ENCODE measurements at places on chromosomes 2 and 18. TPM values are rescaled to one million over a fixed set of nuclear protein-coding genes. Genes with fewer than 3 reads are reported as not detected.
A peak's percentile ranks its signal among the peaks of the same experiment; 100 is the strongest.

GRCh38 chr2:239902749-239903201 is 122.4 kb downstream of the NDUFA10 start:
- DNase-seq = no peak

- DNase-seq = no peak
Measured at GRCh38 chr2:156756516-156756915, 320.3 kb downstream of the GPD2 start.

The UGT1A6 gene
- total RNA-seq = not detected

DNA sequence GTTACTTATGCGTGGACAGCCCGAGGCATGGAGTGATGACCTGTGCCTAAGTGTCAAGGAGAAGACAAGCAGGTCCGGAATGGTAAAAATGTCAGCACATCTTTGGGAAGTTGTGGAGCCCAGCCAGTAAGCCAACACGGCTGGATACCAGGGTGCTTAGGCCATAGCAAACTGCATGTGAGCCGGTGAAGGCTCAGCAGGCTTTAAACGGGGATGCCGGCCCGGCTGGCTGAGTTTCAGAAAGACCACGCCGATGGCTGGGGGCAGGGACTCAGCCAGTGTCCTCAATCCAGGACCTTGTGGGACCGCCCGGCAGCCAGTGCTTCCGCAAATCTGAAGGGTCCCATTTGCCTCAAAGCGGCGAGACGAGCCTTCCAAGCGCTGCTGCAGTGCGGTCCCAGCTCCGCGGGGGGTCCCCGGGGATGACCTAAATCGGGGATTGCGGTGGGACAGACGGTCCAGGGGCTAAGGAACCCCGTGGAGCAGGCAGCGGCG is 946 bp upstream of the AGAP1 start:
- DNase-seq = no peak

The TRPM8 gene
- not detected for total RNA-seq

- no peak for DNase-seq
Measured at GRCh38 chr2:133253793-133254192, 314.5 kb downstream of the NCKAP5 start.

DNA sequence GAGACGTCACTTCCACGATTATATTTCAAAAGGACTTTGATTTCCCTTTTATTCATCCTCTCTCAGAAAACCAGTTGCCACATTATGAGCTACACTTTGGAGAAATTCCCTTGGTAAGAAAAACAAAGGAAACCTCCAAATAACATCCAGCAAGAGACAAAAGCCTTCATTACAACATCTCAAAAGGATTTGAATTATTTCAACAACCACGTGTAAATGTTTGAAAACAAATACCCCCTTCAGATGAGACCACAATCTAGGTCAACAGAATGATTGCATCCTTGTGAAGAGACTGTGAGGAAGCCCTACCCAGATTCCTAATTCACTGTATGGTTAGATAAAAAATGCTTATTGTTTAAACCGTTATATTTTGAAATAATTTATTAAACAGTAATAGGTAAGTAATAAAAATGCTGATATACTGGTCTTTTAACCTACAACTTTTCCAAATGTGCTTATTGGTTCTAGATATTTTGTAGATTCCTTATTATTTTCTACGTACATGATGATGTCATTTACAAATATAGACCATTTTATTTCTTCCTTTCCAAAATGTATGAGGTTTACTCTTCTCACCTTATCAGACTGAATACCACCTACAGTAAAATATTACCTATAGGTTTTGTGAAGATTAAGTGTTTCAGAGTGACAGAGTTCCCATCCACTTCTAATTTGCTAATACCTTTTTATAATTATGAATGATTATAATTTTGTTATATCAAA is 922.7 kb upstream of the CHAC2 start:
- no peak for DNase-seq

DNA sequence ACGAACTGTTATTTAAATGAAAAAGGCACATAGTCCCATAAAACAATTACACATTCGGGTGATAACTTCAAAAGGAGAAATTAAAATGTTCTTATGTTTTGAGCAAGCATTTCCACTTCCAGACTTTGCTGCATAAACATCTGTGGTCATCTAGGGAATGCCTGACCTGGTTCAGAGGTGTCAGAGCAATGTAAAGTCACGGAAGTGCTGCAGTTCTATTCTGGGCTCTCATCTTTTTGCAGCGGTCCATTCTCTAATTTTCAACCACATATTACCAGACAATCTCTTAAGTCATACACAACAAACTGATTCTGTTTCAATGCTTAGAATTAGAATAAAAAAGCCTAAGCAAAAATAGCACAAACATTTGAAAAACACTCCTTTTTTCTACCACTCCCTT is 22.0 kb upstream of the PTH2R start:
- DNase-seq = no peak

The NRP2 gene
- total RNA-seq = 86.4 TPM

The RESP18 gene
- total RNA-seq = not detected

DNA sequence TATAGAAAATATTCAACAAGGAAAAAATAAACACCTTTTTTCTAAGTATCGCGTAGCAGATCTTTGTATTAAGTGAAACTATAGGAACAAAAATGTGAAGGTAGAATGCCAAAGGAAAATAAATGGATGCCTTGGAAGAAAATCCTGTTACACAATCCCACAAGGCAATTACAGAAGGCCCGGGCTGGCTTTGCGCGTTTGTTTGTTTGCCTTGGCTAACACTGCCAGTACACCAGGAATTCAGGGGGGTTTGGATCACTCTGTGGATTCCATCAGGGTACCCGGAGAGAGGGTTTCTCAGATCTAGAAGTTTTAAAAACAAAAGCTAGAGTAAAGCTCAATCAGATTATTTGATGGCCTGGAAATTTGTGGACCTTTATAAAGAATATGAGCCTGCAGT is 478.3 kb downstream of the FBXO15 start:
- DNase-seq = no peak

DNA sequence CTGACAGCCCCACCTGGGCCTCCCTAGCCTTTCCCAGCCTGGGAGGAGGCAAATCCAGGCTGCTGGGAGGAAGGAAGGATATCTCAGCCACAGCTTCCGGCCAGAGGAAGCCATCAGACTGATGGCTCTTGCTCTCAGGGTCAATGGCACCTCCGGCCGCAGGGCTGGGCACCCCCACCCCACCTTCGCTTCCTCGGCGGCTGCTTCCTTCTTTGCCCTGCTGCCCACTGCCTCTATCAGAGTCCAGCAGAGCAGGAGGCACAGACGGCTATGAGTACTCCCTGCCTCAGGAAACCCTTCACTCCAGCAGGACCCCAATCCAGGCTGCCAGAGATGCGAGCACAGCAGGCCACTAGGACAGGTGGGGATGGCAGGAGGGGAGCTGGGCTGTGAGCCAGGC is 3.3 kb downstream of the SEMA4C start:
- DNase-seq = no peak

The NEURL3 gene
- not detected for total RNA-seq

DNA sequence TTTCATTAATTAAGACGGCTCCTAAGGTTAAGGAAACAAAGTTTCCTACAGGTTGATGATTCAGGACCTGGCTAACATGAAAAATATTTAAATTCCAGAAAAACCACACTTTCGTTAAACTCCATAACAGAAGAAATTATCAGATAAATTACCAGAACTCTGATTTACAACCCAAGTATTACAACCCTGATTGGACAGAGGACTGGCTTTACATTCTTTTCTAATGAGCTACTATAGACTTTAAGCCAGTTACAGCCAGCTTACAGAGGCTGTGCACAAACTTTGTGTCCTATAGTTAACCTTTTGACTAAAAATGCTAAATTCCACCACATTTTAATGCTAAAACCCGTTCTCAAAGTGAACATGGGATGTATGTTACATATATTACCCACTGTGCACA is 458.6 kb downstream of the KCNJ3 start:
- no peak for DNase-seq

GRCh38 chr2:172462849-172463381 is 35.5 kb downstream of the ITGA6 start:
- no peak for DNase-seq

GRCh38 chr2:86315084-86315483 is 22.3 kb downstream of the REEP1 start:
- peak; percentile 41 for DNase-seq

DNA sequence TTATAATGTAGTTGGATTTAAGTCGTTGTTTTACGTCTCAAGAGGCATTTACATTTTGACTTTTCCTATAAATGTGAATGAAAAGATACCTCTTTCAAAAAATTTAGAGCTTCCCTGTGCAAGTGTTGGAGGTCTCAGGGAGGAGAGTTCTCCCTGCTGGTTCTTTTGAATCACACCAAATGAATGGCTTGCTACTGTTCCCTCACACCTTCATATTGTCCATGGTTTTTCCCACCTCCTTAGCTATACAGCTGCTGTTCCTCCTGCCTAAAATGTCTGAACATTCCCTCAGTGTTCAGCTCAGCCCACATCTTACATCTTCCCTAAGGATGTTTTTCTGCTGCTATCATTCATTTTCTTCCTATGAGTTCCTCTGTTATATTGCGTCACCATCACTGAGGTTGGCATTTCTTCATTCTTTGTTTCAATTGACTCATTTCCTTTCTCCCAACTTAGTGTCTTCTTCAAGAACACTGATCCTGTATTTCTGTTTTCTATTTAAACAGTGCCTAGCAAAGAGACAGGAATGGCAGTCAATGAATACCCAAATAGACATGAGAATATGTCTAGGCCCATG is 46.0 kb downstream of the COX7A2L start:
- DNase-seq = no peak

- DNase-seq = no peak
Measured at GRCh38 chr2:25726522-25726921, 53.1 kb upstream of the DTNB start.

GRCh38 chr2:46852598-46852997 is 63.0 kb downstream of the MCFD2 start:
- no peak for DNase-seq

DNA sequence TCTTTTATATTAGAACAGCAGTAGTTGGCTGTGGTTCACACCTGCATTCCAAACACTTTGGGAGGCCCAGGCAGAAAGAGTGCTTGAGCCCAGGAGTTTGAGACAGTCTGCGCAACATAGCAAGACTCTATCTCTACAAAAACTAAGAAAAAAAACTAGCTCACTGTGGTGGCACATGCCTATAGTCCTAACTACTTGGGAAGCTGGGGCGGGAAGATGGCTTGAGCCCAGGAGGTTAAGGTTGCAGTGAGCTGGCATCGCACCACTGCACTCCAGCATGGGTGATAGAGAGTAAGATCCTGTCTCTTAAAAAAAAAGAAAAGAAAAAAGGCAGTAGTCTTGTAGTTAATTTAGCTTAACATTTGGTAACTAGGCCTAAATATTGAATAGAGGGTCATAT is 136.6 kb downstream of the AGPS start:
- no peak for DNase-seq

The C1QL2 gene
- total RNA-seq = not detected

The CDH7 gene
- 0.11 TPM for total RNA-seq

- DNase-seq = no peak
Measured at GRCh38 chr2:240136671-240137292, 677 bp upstream of the COPS9 start.

- no peak for DNase-seq
Measured at GRCh38 chr2:69955029-69955428, 6.4 kb downstream of the ASPRV1 start.

The ICOS gene
- not detected for total RNA-seq

GRCh38 chr2:234690569-234691213 is 193.8 kb upstream of the ARL4C start:
- no peak for DNase-seq

- DNase-seq = no peak
Measured at GRCh38 chr2:216183462-216183861, 74.3 kb downstream of the XRCC5 start.

DNA sequence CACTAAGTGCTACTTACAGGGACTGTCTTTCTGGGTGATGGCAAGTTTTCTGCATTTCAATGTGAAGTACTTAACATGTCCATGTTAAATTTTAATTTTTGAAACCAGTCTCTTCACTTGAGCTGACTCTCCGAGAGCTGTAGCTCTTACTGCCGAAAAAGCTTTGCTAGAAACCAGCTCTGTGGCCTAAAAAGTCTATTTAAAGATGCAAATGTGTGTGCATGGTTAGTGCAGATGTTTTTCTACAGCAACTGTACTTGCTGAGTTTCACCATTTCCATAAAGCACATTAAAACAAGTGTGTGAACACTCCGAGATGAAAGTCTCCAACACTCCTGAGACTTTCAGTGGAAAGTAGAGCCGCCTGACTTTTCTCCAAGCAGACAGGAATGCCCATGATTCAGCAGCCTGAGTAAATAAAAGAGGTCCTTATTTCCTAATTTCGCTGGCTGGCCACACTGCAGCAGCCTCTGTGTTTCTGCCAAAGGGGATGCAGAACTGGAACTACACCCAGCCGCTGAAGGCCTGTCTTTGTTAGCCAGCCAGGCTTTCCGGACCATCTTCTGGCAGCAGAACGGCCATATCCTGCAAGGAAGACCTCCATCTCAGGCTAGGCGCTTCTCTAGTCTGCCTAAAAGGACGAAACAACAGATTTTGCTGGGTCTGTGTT is 121.2 kb downstream of the ZNF521 start:
- DNase-seq = peak; percentile 72

DNA sequence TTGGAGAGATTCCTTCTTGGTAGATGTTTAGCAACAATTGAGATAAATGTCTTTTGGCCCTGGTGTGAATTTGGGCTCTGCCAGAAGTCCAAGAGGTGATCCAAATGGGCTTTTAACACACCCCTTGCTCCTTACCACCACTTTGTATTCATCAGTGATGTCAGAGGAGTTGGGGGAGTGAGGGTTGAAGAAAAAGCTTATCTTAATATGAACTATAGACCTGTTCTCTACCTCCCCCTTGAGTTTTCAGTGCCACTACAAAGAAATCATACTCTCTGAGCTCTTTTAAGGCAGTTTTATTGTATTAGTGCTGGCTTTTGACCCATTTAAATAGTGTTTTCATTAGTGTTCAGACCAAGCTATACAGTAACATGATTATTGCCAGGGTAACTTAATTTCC is 229.1 kb downstream of the PHLPP1 start:
- no peak for DNase-seq

The EMILIN2 gene
- 11.5 TPM for total RNA-seq

DNA sequence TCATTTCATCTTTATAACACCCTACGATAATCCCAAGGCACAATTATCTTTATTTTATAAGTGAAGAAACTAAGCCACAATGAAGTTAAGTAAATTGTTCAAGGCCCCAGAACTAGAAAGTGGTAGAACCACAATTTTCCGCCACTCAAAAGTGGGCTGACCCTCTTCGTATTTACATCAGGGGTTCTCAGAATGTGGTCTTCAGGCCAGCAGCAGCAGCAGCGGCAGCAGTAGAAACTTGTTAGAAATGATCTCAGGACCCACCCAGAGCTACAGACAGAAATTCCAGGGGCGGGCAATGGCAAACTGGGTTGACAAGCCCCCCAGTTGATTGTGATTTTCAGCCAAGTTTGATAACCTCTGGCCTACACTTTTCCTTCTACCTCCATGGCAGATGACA is 62.8 kb downstream of the LBH start:
- no peak for DNase-seq

GRCh38 chr18:23573626-23574431 is 12.5 kb downstream of the NPC1 start:
- peak; percentile 82 for DNase-seq

DNA sequence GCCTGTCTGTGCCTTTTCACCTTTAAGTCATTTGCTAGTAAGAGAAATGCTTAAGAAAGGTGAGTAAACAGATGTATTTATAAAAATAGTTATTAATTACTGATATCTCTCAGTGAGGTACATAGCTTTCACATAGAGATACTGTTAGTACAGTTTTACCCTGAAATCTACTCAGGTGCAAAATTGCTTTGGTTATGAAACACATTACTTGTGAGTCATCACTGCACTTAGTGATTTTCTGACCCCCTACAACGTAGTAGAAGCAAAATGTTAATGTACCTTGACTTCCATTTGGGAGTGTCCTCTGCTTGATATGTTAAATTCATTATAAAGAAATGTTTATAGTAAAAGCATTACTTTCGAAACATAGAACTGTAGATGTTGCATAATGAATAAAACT is 6.5 kb downstream of the GLS start:
- DNase-seq = no peak

The GLI2 gene
- total RNA-seq = 2.1 TPM
